Vagina (tissue), 2 donors: ENCODE measurements at places on chromosomes 2 and 18.

GRCh38 chr2:232075080-232075479, 113.6 kb downstream of the DIS3L2 start:
- no peak for DNase-seq

DNA sequence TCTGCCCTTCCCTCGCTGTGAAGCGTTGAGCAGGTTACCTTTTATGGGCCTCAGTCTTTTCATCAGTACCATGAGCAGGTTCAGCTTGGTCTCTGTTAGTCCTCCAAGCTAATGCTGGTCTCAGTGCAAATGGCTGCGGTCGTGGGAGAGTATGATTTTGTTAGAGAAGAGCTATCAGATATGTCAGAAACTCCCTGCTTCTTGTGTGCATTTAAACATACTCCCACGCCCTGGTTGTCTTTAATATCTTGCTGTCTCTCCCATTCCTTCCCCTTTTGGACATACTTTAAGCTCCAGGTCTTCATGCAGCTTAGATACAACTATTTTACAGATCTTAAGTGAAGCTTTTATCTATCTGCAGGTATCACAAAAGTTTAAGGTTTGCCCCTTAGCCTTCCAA, 62.9 kb downstream of the EFR3B start:
- no peak for DNase-seq

GRCh38 chr18:36264283-36264682, 33.2 kb upstream of the FHOD3 start:
- no peak for DNase-seq

DNA sequence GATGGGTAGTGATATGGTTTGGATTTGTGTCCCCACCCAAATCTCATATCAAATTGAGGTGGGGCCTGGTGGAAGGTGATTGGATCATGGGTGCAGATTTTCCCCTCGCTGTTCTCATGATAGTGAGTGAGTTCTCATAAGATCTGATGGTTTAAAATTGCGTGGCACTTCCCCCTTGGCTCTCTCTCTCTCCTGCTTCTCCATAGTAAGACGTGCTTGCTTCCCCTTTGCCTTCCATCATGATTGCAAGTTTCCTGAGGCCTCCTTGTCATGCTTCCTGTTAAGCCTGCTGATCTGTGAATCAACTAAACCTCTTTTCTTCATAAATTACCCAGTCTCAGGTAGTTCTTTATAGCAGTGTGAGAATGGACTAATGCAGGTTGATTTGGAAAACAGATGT, 223.2 kb upstream of the APCDD1 start:
- DNase-seq, result no peak

DNA sequence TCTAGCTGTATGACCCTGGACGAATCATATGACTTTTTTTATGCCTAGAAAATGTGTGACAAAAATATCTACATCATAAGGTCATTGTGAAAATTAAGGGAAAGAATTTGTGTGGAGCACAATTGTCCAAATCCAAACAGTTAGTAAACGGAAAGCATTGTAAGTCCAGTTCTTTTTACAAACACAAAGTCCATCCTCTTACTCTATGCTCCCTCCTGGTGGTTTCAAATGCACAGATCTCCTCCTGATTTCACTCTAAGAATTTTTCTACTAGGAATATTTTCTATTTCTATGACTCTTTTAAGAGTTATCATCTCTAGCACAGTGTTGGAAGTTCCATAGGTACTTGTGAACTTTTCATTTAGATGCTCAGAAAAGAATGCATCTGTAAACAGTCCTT, 125.2 kb upstream of the ARL5A start:
- no peak for DNase-seq

DNA sequence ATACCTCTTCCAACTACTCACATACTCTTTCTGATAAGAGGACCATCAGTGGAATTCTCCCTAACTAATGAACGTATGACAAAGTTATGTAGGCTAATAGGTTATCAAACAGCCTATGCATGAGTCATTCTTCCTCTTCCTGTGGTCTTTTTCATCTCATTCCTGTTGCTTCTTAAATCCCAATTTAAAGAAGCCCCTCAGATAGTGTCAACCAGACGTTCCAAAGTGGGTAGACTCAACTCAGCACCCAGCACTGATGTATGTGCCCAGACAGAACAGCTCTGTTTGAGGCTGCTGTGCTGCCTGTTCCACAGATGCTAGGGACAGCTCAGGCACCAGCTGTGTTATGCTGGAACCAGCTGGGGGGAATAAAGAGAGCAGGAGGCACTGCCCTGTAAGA, 52.6 kb downstream of the CXCR4 start:
- no peak for DNase-seq
